Fibroblast of skin of abdomen (primary cell): ENCODE measurements at places on chromosomes 12 and 14.

- DNase-seq, result peak; percentile 90
These were observed at the start of gene HDAC7 for GRCh38 chr12:47819896-47820630. Gene HDAC7 (minus strand): TSS chr12:47819903. CDS start chr12:47819785, 118 bp downstream.

- no peak for DNase-seq
These were observed 207.5 kb downstream of the CALM1 start for GRCh38 chr14:90604356-90604755.

DNA sequence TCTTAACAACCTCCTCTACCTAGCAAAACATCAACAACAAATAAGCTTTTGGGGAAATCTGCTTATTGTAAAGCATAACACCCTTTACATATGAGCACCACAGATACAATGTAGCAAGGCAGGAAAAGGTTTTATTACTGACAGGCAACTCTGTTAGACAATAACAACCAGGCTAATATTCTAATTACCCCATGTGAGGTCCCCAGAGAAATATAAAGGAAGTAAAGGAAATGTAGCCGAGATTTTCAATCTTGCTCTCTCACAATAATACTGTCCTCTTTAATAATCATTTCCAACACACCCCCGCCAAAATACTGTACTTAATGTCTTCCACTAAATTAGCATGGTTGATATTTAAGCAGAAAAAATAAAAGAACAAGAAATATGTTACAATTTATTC lies 14.0 kb upstream of the INSM2 start:
- no peak for DNase-seq

DNA sequence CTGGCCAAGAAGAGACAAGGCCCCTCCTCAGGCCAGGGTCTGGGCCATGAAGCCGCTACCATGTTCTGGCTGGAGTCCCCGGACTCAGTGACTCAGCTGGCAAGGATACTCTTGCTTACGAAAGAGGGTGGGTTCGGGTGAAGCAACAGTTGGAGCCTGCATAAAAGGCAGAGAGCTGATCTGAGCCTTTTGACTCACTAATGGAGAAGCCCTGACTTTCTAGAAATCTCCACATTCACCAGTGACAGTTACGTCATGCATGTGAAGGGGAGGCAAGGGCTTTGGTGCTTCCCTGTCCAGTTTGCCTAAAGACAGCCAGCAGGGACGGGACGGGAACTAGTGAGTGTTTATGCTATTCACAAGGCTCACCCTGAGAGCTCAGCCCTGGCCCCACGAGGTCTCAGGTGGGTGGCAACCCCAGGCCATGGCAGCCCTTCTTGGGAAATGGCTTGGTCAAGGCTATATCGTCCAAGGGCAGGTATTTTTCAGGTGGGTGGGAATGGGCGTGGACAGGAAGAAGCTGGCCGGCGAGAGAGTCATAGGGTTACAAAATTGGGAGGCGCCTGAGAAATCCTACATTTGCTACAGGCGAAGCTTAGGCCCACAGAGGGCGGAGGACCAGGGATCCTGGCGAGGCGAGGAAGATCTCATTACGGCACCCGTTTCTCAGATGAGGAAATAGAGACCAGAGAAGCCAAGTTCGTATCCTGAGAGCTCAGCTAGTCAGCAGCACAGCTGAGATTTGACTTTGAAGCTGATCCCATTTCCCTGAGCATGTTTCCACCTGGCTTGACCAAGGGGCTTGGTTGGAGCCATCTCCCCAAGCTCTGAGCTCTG lies 314.6 kb downstream of the BCL11B start:
- peak; percentile 91 for DNase-seq

DNA sequence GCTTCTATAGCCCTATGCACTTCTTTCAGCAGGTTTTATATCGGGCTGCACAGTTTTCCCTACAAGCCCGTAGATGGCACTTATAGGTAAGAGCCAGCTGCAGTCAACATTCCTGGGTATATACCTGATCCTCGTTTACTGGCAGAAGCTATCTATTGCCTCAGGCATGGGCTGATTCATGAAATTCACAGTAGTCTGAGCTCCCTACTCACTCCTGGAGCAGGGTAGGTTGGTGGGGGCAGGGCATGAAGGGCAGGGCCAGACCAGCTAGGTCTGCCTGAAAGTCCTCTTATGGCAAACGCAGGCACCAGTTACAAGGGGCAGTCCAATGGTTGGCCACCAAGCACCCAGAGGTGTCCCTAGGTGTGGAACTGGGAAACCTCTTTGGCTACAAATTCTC lies 345.8 kb downstream of the RPS29 start:
- no peak for DNase-seq
